ENCODE measurements at places on chromosomes 6 and 20. TPM values are rescaled to one million over a fixed set of nuclear protein-coding genes. Genes with fewer than 3 reads are reported as not detected.
A peak's percentile ranks its signal among the peaks of the same experiment; 100 is the strongest.

GRCh38 chr20:57432862-57433491 is 41.8 kb downstream of the RBM38 start:
- peak; percentile 81 for DNase-seq
- peak overlapping the region; percentile 59 for H3K27ac ChIP-seq
- no peaks in the 10 kb centered on the region for H3K27me3 ChIP-seq

GRCh38 chr20:57819691-57820380 is 110.0 kb upstream of the PMEPA1 start:
- H3K27ac ChIP-seq, result no peak overlapping the region
- no peaks in the 10 kb centered on the region for H3K27me3 ChIP-seq
- no peak for DNase-seq
- no peak overlapping the region for H3K4me3 ChIP-seq

DNA sequence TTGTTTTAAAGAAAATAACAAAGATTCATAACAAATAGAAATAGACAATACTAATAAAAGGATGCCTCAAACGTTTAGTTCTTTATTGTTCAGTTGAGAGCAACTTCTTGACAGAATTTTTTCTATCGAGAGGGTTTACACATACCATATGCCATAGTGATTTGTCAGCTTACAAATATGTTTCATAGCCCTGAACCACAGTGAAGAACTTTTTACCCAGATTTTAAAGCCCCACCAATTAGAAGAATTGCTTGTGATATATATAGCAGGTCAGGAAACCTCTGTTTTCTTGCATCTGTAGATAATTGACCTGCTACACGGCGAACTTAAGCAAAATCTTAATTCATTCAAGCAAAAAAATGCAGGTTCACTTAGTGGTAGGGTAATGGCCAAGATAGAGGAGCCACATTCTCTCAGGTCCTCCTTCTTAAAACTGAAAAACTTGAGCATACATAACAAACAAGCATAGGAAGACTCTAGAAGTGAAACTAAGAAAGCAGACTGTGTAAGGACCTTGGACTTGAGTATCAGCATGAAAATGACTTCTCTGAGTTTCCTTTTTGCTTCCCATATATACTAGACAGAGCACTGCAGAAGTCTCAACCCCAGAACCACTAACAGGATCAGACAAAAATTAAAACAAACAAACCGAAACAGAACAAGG is 39.5 kb downstream of the CRISP1 start:
- H3K27ac ChIP-seq, result no peak overlapping the region
- no peaks in the 10 kb centered on the region for H3K4me1 ChIP-seq
- H3K27me3 ChIP-seq, result no peaks in the 10 kb centered on the region
- no peak for DNase-seq
- H3K4me3 ChIP-seq, result no peak overlapping the region

DNA sequence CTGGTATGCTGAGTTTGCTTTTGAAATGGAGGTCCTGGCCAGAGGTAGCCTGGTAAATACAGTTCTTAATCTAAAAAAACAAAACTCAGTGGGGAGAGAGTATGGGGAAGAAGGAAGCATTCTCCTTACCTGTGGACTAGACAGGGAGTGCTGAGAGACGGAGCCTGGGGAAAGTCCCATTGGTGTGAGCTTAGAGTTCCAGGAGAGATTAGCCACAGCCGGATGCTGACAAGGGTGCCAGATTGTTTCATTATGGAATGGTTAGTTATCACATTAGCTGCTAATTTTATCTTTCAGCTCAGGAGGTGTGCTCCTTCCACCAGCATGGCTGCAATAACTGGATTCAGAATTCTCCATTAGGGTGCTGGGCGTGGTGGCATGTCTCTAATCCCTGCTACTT is 75.9 kb downstream of the RREB1 start:
- H3K27me3 ChIP-seq, result no peaks in the 10 kb centered on the region
- no peak overlapping the region for H3K4me3 ChIP-seq
- H3K27ac ChIP-seq, result no peak overlapping the region
- H3K36me3 ChIP-seq, result peaks cover 8% of the 10 kb centered on the region
- DNase-seq, result no peak
- no peaks in the 10 kb centered on the region for H3K4me1 ChIP-seq

GRCh38 chr6:11141295-11141694 is 29.8 kb upstream of the ERVFRD-1 start:
- H3K4me1 ChIP-seq, result no peaks in the 10 kb centered on the region
- H3K4me3 ChIP-seq, result no peak overlapping the region
- no peaks in the 10 kb centered on the region for H3K36me3 ChIP-seq
- H3K27me3 ChIP-seq, result no peaks in the 10 kb centered on the region
- no peak for DNase-seq
- no peak overlapping the region for H3K27ac ChIP-seq

CRISP3 gene
- total RNA-seq, result not detected

- H3K27ac ChIP-seq, result no peak overlapping the region
- no peak for DNase-seq
- no peaks in the 10 kb centered on the region for H3K36me3 ChIP-seq
- H3K27me3 ChIP-seq, result no peaks in the 10 kb centered on the region
- no peaks in the 10 kb centered on the region for H3K4me1 ChIP-seq
- no peak overlapping the region for H3K4me3 ChIP-seq
Measured at GRCh38 chr6:99138445-99138844, 190.7 kb upstream of the FBXL4 start.

GRCh38 chr20:2397595-2398145 is 17.0 kb downstream of the TGM6 start:
- H3K27me3 ChIP-seq, result no peaks in the 10 kb centered on the region
- no peak for DNase-seq
- H3K36me3 ChIP-seq, result no peaks in the 10 kb centered on the region
- no peak overlapping the region for H3K27ac ChIP-seq

- H3K27me3 ChIP-seq, result no peaks in the 10 kb centered on the region
Measured at GRCh38 chr20:13510837-13511488, 127.8 kb downstream of the TASP1 start.

DNA sequence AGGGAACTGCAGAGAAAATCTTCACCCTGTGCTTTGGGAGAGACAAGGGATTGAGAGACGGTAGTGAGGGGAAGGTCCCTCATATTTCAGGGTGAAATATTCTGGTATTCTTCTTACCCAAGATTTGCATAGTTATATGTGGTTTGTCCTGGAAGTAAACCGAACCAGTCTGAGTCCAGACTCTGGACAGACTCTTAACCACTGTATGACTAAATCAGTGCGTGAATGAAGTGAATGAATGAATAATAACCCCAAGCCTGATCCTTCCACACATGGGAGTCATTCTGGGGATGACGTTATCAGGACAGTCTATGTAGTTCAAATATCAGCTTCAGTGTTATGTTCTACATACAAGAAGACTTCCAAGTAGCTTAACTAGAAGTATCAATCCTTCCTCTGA is 690.7 kb downstream of the KIF16B start:
- H3K27me3 ChIP-seq, result no peaks in the 10 kb centered on the region
- H3K27ac ChIP-seq, result no peak overlapping the region
- H3K4me3 ChIP-seq, result no peak overlapping the region
- no peaks in the 10 kb centered on the region for H3K4me1 ChIP-seq

DNA sequence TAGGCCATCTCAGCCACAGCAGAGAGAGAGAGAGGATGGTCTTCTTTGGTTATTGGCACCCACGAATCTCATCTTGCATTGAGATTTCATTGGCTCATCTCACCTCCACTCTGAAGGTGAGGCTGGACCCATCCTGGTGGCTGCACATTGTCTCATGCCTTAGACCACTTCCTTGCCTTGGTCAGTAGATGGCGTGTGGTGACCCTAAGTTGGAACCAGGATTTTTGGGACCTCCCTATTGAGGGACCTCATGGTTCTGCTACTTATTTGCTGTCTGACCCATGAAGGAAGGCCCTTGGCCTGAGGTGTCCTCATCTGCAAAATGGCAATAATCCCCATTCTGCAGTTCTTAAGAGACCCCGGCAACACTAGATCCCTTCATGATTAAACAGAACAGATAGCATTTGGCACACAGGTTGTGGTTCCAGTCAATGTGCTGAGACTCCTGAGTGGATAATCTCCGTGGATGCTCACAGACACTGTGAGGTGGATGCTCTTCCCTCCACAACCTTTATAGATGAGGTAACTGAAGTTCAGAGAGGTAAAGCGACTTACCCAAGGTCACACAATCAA is 21.5 kb upstream of the AAR2 start:
- no peaks in the 10 kb centered on the region for H3K27me3 ChIP-seq
- no peaks in the 10 kb centered on the region for H3K36me3 ChIP-seq
- no peaks in the 10 kb centered on the region for H3K4me1 ChIP-seq
- H3K27ac ChIP-seq, result no peak overlapping the region

- peak overlapping the region; percentile 74 for H3K4me3 ChIP-seq
- H3K27me3 ChIP-seq, result no peaks in the 10 kb centered on the region
- DNase-seq, result no peak
- peak overlapping the region; percentile 95 for H3K27ac ChIP-seq
- peaks cover 22% of the 10 kb centered on the region for H3K4me1 ChIP-seq
Measured at GRCh38 chr20:33812908-33813462, 1.8 kb downstream of the CHMP4B start.

ADGRF5 gene
- not detected for total RNA-seq

ARHGAP18 gene
- total RNA-seq, result 1.5 TPM

GRCh38 chr6:73656531-73657145 is 2.8 kb upstream of the SLC17A5 start:
- H3K36me3 ChIP-seq, result no peaks in the 10 kb centered on the region
- no peak overlapping the region for H3K27ac ChIP-seq
- no peaks in the 10 kb centered on the region for H3K27me3 ChIP-seq
- peaks cover 10% of the 10 kb centered on the region for H3K4me1 ChIP-seq
- no peak overlapping the region for H3K4me3 ChIP-seq

DNA sequence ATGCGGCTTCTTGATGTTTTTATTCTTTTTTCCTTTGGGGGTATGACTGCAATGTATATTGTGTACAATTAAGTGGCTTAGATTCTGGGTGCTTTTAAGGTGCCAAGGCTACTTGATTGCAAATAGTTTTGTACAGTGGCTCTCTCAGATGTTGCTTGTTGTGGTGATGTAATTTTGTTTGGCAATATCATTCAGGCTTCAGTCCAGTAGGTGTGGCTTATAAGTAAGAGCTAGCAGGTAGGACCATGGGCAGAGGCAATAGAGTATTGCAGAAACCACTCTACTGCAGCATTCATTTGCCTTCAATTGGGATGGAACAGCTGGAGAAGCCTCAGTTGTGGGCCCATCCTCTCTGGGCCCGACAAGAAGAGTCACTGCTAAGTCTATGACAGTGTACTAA is 407.9 kb upstream of the MAN1A1 start:
- H3K36me3 ChIP-seq, result no peaks in the 10 kb centered on the region
- DNase-seq, result no peak
- H3K4me3 ChIP-seq, result no peak overlapping the region

C6orf141 gene
- 0.51 TPM for total RNA-seq

DCDC2 gene
- total RNA-seq, result not detected

DNA sequence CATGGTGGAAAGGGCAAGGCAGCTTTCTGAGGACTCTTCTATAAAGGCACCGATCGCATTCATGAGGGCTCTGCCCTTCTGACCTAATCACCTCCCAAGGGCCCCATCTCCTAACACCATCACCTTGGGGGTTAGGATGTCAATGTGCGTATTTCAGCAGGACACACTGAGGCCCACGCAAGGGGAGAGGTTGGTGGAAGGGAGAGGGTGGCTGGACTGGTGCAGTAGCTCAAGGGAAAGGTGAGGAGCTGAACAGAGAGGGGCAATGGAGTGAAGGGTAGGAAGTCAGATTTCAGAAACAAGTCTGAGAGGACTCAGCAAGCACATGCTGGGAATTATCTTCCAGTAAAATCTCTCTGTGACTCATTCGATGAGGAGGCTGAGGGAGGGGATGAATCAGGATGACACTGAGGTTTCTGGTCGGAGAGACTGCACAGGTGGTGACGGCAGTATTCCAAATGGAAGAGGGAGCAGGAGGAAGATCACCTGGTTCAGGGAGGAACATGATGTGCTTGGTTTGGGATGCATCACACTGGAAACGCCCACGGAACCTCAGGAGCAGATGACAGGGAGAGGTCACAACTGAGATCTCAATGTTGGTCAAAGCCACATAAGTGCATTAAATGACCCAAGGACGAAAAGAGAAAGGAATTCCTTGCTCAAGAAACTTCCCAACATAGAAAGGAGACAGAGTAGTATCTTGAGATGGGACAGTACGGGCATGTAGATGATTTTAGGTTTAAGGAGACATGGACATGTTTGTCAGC is 67.1 kb downstream of the TFAP2A start:
- H3K36me3 ChIP-seq, result no peaks in the 10 kb centered on the region
- no peak overlapping the region for H3K27ac ChIP-seq
- no peak for DNase-seq
- H3K4me1 ChIP-seq, result no peaks in the 10 kb centered on the region
- H3K27me3 ChIP-seq, result no peaks in the 10 kb centered on the region

KCNK17 gene
- 0.72 TPM for total RNA-seq

SASH1 gene
- 1.4 TPM for total RNA-seq

- H3K4me1 ChIP-seq, result peaks cover 21% of the 10 kb centered on the region
- no peaks in the 10 kb centered on the region for H3K36me3 ChIP-seq
- DNase-seq, result no peak
- no peaks in the 10 kb centered on the region for H3K27me3 ChIP-seq
Measured at GRCh38 chr6:4017834-4018170, 61.1 kb downstream of the FAM217A start.

- H3K27me3 ChIP-seq, result no peaks in the 10 kb centered on the region
- no peak overlapping the region for H3K27ac ChIP-seq
- DNase-seq, result no peak
- no peaks in the 10 kb centered on the region for H3K4me1 ChIP-seq
Measured at GRCh38 chr20:57030611-57031600, 235.5 kb downstream of the BMP7 start.

DNA sequence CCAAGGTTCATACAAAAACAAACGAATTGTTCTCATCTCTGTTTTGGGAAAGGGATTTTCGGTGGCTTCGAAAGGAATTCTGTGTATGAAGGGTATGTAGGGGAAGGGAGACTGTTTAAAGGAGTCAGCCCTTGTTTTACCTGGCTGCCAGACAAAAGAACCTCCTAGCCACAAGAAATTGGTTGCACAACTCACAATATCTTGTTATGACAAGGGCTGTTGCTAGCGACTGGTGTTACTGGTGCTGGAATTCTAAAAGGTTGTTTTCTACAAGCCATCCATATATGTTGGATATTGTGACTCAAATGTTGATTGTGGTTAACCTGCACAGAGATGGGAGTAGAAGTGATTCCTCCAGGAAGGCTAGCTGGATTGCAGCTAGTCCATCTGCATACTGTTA is 34.6 kb upstream of the CITED2 start:
- H3K27me3 ChIP-seq, result no peaks in the 10 kb centered on the region
- H3K4me3 ChIP-seq, result no peak overlapping the region
- H3K4me1 ChIP-seq, result no peaks in the 10 kb centered on the region
- no peak for DNase-seq
- no peak overlapping the region for H3K27ac ChIP-seq
